GM19239 (cell line): ENCODE measurements at places on chromosomes 13 and 19.

DNA sequence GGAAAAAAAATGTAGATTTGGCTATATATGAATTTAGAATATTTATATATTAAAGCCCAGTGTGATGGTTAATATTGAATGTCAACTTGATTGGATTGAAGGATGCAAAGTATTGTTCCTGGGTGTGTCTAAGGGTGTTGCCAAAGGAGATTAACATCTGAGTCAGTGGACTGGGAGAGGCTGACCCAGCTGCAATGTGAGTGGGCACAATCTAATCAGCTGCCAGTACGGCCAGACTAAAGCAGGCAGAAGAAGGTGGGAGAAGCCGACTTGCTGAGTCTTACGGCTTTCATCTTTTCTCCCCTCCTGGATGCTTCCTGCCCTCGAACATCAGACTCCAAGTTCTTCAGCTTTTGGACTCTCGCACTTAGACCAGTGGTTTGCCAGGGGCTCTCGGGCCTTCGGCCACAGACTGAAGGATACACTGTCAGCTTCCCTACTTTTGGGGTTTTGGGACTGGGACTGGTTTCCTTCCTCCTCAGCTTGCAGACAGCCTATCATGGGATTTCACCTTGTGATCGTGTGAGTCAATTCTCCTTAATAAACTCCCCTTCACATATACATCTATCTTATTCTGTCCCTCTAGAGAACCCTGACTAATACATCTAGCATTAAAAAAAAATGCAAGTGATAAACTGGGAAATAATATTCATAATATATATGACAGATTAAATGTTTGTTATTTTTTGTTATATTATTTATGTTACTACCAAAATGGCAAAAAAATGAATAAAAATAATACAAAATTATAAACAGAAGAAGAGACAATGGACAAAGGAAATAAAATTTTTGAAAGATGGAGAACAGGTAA is 122.4 kb downstream of the DLEU7 start:
- no peak for DNase-seq

GRCh38 chr13:48492470-48493065 is 40.3 kb downstream of the RCBTB2 start:
- peak; percentile 26 for DNase-seq

DNA sequence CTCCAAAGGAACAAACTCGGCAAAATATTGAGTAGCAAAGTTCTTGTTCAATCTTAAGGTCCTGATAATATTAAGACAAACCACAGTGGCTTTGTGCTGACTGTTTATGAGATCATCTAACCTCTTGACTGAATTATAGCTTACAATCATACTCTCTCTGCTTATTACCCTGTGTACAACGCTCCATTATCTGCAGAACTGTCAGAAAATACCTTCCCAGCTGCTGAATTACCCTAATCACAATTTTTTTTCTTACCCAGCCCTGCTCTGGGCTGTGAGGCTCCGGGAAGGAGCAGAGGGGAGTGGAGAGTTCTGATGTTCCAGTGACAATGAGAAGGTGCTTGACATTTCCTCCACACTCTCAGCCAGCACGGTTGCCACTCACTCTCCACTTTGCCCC is 64.8 kb downstream of the DCT start:
- DNase-seq = no peak

GRCh38 chr13:113299951-113300350 is 2.9 kb downstream of the LAMP1 start:
- no peak for DNase-seq

DNA sequence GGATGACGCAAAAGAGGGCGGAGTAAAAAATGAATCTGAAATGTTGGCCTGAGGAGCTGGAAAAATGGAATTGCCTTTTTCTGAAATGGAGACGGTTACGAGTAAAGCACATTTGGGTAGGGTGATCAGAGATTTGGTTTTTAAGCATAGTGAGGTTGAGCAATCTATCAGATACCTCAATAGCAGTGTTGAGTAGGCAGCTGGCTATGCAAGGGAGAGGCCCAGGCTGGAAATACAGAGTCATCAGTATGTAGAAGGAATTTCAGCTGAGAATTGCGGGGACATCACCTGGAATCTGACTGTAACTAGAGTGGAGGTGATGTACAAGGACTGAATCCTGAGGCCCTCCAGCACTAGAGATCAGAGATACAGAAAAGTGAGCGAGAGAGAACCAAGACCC is 224.8 kb downstream of the LMO7 start:
- no peak for DNase-seq

GRCh38 chr19:35734889-35735288 is 7.4 kb downstream of the IGFLR1 start:
- DNase-seq = no peak

GRCh38 chr19:49987159-49987698 is 26.3 kb upstream of the SIGLEC11 start:
- DNase-seq = peak; percentile 42

- no peak for DNase-seq
These were observed 412.9 kb downstream of the DIAPH3 start for GRCh38 chr13:59750860-59751259.

GRCh38 chr19:4304538-4305256 is at the start of gene FSD1:
Gene FSD1 (plus strand): TSS chr19:4304598. CDS start chr19:4304747, 149 bp downstream.
- DNase-seq = peak; percentile 94

GRCh38 chr19:15463861-15464371 is 428 bp downstream of the RASAL3 start:
- peak; percentile 87 for DNase-seq

- DNase-seq = no peak
These were observed 36.5 kb downstream of the BTBD2 start for GRCh38 chr19:1979017-1979416.

GRCh38 chr13:28137596-28137995 is 749 bp upstream of the PAN3 start:
- no peak for DNase-seq

GRCh38 chr13:81425286-81425685 is 1084.4 kb upstream of the SPRY2 start:
- DNase-seq = no peak

- DNase-seq = no peak
These were observed 69.1 kb downstream of the URI1 start for GRCh38 chr19:30011051-30011578.

DNA sequence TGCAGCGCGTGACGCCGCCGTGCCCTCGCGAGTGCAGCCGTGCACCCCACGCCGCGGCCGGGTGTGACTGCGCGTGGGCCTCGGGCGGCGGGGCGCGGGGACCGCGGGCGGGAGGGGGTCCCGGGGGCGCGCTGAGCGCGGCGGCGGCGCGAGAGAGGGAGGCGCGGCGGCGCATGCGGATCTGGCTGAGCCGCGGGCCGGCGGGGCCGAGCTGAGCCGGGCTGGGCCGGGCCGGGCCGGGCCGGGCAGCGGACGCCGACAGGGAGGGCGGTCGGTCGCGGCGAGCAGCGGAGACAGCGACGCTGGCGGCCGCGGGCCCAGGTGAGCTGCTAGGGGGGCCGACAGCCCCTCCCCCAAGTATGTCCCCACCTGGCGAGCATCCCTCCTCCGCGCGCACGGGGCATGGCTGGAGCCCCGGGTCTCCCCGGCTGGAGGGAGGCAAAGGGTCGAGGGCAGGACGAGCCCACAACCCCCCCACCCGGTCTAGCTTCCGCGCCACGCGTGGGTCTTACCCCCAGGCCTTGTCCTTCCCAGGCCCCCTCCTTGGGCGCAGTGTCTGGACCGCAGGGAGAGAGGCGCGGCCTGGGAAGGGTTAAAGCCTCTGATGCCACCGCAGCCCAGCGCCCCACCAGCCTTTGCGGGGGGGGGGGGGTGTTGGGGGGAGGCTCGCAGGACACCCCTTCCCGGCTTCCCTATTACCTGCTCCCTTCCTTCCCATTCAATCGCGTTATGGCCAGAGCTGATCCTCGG is at the start of gene SPTBN4:
Gene SPTBN4, plus strand, starts transcription at position 17 of the 750 bp plus-strand sequence. CDS start 5,621 bp downstream, outside the sequence.
- no peak for DNase-seq

DNA sequence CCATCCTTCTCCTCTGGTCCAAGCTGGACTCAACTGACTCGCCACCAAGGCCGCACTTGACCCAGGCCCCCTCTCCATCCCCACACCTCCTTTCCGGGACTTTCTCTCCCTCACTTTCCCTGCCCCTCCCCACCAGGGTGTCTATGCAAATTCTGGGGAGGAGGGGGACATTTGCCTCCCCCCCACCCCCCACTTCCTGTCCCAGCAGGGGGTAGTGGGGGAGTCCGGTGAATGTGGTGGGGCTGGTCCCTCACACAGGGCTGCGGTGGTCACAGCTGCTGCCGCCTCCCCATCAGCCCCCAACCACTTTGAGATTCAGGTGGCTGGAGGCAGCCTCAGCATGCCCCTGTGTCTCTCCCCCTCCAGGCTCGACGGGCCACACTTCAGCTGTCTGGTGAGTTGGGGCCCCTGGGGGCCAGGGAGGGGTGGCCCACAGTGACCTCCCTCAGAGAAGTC is 870 bp downstream of the SPIB start:
- DNase-seq = no peak

DNA sequence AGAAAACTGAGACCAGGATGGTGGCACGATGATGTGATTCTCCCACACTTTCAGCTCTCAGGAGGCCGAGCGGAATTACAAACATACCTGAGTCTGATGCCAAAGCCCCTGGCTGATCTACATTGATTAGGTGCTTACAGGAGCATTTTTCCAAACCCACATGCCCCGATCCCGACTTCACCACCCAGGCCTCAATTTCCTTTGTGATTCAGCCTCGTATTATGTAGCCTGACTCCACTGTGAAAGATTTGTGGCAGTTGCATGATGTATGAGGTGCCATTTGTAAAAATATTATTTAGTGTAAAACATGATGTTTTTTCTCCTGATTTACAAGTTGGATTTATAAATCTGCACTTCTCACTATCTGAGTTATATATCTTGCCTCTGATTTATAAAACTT is 118.0 kb downstream of the TSHZ3 start:
- DNase-seq = no peak

GRCh38 chr19:1769645-1769985 is 16.3 kb downstream of the ONECUT3 start:
- no peak for DNase-seq

GRCh38 chr19:13334801-13335481 is 171.3 kb downstream of the CACNA1A start:
- DNase-seq = no peak

GRCh38 chr13:30133554-30133912 is 173.8 kb downstream of the KATNAL1 start:
- DNase-seq = no peak

DNA sequence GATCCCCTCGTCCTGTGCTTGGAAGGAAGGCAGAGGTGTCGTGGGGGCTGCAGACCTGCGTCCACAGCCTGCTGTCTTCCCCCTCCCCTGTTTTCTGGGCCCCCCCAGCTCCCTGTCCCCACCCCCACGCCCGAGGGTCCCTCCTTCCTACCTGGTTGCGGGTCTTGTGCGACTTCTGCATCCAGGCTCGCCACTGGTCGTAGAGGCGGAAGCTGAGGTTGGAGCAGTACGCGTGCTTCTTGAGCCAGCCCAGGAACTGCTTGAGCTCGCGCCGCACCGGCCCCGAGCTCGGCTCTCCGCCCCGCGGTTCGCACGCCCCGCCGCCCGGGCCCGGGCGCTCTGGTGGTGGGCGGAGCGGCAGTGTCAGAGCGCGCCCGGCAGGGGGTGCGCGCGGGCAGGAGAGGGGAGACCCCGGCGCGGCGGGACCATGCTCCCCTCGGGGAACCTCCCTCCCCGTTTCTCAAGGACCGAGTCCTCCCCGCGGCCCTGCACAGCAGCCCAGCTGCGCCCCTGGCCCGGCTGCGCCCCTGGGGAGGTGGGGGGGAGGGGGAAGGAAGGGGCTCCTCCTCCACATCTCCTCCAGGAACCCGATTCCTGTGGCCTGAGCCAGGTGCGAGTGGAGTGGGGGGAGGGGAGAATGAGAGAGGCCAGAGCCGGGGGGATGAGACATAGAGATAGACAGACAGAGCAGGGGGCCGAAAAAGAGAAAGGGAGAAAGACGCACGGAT is 5.7 kb downstream of the REX1BD start:
- peak; percentile 93 for DNase-seq
